ENCODE measurements at places on chromosomes 13 and 19.

DNA sequence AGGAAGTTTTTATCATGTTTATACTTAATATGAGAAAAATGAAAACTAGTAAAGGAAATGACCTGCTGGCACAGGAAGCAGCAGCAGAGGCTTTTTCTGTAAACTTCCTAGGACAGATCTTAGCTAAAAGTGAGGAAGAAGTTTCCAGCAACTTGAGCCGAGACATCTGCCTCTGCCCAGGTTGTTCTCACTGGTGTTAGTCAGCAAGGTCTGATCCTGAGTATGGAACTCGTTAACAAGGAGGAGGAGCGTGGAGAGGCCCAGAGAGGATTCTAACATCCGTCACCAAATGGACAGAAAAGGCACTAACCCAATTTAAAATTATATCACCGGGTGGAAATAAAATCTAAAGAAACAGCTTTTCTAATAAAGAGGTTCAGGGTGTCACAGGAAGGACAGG, 43.6 kb downstream of the PHF11 start:
- DNase-seq, result no peak

DNA sequence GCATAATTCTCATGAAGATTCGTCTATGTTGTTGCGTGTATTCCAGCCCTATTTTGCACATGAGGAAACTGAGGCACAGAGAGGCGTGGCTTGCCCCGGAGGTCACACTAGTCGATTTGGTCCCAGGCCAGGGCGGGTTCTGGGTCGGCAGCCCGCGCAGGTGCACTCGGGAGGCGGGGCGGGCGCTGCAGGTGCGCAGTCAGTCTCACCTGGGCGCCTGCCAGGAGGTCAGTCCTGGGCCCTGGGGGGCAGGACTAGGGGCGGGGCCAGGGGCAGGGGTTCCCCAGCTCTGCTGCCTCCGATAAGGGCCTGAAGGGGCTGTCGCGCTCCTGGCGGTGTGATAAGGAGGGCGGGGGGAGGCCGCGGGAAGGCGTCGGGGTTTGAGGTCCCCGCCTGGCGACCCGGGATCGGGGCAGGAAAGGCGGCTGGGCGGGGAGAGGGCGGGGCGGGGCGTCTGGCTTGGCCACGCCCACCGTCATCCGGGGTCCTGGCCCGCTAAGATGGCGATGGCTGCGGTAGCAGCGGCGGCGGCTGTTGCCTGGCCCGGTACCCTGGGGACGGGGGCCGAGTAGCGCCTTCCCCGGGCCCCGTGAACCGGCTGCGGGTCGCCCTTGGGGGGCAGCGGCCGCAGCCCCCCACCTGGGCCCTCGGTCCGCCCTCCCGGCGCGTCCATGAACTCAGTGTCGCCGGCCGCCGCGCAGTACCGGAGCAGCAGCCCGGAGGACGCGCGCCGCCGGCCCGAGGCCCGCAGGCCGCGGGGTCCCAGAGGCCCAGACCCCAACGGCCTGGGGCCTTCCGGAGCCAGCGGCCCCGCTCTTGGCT, at the start of gene ATG4D:
TSS of gene ATG4D (plus strand) at position 485 of the 822 bp plus-strand sequence. CDS start at position 672, 187 bp downstream.
- DNase-seq, result no peak

- DNase-seq, result no peak
Measured at GRCh38 chr19:50268041-50268440, 61.1 kb downstream of the KCNC3 start.

GRCh38 chr13:78197231-78197630, 278.6 kb upstream of the EDNRB start:
- DNase-seq, result no peak

DNA sequence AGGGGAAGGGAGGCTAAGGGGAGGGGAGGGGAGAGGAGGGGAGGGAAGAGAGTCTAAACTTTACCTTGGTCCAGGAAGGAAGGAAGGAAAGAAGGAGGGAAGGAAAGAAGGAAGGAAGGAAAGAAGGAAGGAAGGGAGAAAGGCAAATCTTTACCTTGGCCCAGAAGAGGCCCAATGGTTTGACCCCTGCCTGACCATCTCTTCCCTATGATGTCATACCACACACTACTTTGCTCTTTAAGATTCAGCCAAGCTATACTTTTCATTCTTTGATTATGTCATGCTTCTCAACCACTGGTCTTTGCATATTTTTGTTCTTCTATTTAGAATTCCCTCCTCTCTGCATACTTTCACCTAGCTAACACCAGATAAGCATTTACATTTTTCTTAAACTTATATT, 1077.5 kb downstream of the PCDH9 start:
- no peak for DNase-seq

DNA sequence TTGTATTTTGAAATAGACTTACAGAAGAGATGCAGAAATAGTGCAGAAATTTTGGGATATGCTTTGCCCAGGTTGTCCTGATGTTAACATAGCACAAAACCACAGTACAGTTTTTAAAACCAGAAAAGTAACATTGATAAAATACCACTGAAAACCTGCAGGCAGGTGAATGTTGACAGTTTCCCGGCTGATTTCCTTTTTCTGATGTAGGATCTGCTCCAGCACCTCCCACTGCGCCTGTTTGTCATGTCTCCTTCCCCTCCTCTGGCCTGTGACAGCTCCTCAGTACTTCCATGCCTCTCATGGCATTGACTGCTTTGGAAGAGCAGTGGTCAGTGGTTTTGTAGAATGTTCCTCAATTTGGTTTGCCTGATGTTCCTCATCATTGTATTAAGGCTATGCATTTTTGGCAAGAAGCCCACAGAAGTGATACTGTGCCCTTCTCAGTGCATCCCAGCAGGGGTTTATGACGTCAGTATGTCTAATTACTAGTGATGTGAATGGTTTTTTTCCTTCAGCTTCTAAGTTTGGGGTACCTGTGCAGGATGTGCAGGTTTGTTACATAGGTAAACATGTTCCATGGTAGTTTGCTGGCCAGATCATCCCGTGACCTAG, 31.0 kb downstream of the TDRD12 start:
- no peak for DNase-seq

DNA sequence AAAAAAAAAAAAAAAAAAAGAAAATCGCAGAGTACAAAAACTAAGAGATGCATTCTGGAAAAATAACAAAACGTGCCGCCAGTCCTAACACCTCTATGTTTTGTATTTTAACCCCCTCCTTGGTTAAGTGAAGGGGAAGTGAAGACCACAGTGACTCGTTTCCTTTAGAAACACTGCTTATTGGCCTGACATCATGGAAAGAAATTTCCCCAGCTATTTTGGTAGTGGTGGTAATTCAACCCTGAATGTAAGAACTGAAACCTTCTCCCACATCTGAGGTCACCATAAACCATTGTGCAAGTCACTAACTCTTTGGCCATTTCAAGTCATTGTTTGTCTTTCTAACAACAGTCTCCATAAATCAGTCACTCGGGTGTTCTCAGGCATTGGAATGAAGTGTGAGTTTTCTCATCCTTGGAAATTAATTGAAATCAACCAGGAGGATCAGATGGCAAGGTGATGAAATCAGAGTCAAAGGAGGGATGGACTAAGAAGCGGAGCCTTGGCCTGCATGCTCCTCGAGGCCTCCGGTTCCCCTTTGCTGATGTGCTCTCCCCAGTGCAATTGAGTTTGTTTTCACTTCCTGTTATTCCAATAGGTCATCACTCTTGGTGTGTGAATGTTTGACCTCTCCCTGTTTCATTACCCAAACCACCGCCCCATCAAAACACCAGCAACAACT, 443.9 kb downstream of the FGF9 start:
- no peak for DNase-seq

GRCh38 chr19:345320-345879, 804 bp upstream of the MIER2 start:
- DNase-seq, result no peak

- no peak for DNase-seq
Measured at GRCh38 chr13:112202966-112203365, 136.0 kb downstream of the SOX1 start.

DNA sequence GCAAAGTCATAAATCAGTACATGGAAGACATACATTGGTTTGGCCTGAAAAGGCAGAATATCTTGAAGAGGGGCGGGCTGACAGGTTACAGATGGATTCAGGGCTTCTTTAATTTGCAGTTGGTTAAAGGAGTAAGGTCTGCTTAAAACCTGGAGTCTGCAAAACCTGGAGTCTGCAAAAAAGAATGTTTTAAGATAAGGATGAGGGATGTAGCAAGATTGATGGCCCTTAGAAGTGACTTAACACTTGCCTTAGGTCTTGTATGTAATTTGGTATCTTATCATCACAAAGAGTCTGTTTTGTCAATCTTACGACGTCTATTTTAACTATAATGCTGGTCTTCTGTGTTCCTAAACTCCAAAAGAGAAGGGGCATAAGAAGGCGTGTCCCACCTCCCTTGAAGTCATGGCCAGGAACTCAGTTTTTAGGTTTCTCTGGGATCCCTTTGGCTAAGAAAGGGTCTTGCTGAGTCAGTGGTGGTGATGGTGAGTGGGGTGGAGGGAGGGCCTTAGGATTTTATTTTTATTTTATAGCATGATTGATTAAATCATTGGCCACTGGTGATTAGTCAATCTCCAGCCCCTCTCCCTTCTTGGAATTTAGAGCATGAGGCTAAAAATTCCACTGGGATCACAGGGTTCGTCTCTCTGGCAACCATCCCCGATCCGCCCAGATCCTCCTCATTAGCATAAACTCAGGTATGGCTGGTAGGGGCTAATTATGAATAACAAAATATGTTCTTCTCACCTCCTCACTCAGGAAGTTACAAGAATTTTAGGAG, 10.1 kb upstream of the HAS1 start:
- DNase-seq, result no peak

DNA sequence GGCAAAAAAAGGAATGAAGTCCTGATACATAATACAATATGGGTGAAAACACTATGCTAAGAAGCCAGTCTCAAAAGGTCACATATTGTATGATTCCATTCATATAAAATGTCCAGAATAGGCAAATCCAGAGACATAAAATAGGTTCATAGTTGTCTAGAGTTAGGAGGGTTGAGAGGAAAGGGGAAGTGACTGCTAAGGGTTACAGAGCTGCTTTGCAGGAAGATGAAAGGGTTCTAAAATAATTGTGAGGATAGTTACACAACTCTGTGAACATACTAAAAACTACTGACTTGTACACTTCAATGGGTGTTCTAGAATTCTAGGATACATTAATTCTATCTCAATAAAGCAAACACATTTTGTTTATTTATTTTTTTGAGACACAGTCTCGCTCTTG, 25.7 kb downstream of the CAB39L start:
- DNase-seq, result no peak

DNA sequence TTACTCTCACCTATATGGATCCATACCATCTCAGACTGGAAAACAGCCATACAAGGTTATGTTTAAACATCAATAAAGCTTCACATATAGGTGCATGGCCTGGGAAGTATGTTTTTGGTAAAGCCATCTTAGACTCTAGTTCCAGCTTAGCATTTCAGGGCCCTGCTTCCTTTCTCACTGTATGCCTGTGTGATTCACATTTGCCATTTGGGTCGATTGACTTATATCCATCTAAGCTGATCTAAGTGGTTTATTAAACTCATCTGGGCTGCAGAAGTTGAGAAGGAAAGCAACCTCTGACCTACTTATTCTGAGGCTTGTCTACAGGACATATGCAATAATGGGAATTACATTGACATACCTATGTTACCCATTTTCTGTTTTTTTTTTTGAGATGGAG, 33.5 kb downstream of the ZNF506 start:
- DNase-seq, result no peak

DNA sequence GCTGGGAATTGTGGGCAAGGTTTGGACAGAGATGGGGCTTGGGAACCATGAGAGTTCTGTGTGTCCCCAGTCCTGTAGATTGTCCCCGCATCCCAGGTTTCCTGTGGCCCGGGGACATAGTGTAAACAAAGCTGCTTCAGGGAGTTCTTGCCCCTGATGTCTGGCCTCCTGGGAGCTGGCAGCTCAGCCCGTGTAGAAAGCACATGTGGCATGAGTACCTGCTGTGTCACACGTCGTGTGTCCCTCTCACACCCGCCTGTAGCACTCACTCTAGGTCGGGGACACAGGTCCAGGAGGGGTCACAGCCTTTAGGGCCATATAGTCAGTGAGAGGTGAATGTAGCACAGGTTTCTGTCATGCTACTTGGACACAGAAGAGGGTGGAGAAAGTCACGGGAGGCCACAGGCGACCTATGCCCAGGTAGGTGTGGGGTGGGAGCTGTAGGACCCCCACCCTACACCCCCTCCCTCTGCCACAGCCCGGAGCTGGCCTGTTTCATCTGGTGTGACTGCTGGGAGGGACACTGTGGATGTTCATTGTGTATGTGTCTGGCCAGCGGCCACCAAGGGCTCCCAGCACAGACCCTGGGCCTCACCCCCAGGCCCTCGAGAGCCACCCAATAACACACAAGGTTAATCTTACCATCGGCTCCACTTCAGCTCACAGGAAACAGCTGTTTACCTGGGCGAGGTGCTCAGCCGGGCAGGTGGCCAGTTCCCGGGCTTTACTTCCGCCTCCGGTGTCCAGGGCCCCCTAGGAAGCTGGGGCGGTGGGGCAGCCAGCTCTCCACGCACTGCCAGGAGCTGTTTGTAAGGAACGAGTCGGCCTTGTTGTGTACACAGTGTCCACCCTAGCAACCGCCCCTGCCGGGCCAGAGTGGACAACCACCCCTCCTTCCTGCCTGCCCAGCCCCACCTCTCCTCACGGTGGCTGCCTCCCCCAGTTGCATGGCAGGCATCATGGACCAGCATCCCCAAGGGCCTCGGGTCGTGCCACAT, 49.7 kb downstream of the COMP start:
- DNase-seq, result no peak

- DNase-seq, result no peak
Measured at GRCh38 chr13:34459856-34460255, 482.2 kb upstream of the NBEA start.

DNA sequence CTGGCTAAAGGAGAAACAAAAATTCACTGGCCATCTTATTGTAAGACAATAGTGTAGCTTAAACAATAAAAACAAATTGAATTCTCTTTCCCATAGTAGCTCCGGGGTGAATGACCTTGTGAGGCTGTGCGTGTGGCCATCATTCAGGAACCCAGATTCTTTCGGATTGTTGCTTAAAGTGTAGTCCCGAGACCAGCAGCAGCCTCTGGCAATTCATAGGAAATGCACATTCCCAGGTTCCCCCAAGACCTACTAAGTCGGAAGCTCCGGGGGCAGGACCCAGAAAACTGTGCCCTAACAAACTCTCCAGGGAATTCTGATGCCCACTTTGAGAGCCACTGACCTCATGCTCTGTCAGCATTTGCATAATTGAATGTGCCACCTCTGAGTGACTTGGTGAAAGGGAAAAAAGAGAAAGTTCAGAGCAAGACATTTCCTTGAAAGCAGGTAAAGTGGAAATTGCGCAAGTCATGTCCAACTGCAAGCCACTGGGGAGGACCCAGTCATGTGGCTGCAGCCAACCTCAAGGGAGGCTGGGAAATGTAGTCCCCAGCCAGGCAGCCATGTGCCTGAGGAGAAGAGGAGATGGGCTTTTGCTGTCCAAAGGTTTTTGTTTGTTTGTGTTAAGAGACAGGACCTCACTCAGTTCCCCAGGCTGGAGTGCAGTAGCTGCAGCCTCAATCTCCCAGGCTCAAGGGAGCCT, 50.7 kb upstream of the PNMA8B start:
- no peak for DNase-seq

DNA sequence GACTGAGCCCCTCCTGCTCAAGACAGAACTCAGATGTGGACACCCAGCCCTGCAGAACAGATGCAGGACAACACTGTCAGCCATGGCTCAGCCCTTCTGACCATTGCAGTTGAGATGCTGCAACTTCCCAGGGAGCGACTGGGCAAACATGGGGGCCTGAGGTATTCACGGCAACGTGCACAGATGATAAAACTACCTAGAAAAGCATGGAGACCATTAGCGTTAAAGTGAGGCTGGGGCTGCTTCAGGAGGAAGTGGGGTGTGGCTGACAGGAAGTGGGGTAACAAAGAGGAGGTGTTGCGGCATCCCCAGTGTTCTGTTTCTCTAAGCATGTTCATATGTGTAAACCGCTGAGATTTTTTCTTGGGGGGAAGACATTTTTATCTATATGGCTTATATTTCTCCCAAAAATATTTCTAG, 1.3 kb upstream of the SIGLEC9 start:
- DNase-seq, result no peak

Data from retinal pigment epithelial cell (primary cell).